ENCODE measurements at places on chromosomes 16 and 17.
A peak's percentile ranks its signal among the peaks of the same experiment; 100 is the strongest.

DNA sequence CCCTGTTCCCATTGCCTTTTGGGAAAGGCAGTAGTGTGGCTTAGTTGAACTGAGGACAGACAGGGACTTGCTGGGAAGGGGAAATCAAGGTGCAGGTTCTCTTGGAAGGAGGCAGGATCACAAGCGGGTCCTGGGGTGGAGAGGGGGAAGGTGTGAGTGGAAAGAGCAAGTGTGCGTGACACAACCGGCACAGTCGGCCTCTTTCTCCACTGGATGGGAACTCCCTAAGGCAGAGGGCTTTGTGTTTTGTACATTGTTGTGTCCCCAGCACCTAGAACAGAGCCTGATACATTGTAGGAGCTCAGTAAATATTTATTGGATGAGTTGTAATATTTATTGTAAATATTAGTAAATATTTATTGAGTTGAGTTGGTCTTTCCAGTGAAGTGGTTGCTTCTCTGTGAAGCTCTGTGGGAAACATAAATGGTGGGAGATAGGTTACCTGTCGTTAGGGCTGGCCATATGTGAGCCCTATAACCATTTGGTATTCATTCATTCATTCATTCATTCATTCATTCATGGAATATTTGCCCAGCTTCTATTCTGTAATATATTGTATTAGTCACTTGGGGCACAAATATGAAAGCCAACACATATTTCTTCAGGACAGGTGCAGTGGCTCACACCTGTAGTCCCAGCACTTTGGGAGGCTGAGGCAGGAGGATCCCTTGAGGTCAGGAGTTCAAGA, 34.0 kb downstream of the SMARCE1 start:
- DNase-seq: no peak

DNA sequence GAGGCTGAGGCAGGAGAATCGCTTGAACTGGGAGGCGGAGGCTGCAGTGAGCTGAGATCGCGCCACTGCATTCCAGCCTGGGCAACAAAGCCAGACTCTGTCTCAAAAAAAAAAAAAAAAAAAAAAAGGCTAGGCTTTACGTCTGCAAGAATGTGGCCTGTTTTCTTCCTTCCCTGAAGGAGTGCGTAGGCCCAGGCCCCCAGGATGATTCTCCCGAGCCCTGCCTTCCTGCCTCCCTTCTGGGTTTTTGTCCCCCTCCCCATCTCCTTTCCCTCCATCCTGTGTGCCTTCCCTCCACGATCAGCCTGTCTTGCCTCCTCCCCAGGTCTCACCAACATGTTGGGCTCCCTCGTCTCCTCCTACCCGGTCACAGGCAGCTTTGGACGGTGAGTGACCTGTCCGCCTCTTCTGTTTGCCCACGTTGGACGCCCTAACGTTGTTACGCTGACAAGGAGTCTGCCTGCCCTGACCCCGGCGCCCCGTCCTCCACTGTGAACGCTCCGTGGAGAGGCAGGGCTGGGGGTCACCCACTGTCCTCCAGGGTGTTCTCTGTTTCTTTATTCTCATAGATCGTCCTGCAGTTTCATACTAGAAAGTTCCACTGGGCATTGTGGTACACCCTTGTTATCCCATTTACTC, 15.7 kb upstream of the RNF213 start:
- DNase-seq: no peak

GRCh38 chr17:78910497-78911284, 7.7 kb upstream of the CEP295NL start:
- DNase-seq: no peak

- no peak for DNase-seq
These were observed 32.2 kb downstream of the SDK2 start for GRCh38 chr17:73612031-73612472.

DNA sequence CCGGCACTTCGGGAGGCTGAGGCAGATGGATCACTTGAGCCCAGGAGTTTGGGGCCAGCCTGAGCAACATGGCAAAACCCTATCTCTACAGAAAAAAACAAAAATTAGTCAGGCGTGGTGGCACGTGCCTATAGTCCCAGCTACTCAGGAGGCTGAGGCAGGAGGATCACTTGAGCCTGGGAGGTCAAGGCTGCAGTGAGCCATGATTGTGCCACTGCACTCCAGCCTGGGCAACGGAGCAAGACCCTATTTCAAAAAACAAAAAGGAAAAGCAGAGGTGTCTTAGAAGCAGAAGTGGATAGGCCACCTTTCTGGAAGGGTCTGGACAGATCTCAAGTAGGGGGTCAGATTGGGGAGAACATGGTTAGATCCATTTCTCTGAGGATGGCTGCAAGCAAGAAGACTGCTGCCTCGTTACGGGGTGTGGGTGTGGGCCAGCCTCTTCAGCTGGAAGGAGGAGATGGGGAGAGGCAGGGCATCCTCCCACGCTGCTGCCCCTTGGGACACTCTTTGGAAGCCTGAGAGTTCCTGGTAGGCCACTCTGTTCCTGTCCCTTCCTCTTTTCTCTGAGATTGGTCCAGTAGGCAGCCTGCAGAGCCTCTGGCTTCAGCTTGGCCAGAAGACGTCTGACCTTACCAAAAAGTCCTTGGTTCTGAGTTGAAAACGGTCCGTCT, 208.0 kb downstream of the MSI2 start:
- no peak for DNase-seq

DNA sequence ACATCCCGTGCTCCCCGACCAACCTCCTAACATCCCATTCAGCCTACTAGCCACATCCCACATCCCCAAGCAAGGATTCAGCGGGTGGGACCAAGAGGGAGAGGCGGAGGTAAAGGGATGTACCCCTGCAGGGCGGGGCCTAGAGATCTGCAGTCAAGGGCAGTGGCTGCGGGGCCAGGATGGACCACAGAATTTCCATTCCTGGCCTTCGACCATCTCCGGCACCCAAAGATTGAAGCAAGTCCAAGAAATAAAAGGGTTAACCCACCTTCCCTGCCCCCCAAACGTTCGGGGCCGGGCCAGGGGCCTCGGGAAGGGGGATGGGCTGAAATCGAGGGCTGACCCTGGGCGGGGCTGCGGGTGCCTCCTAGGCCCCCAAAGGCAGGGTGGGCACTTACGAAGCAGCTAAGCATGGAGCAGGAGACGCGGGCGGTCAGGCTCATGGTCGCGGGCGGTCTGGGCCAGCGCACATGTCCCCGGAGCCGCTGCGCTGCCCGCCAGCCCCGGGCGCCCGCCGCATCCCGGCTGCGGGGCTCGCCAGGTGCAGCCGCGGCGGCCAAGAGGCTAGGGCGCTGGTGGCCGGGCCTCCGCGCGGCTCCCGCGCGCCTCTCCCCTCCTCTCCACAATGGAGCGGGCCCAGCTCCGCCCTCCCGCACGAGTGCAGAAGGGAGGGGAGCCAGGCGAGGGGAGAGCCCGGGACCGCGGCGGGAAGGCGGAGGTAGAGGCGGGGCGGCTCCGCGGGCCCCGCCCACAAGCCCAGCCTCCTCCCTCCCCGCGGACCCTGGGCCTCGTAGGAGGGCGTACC, at the start of gene MTMR4:
TSS of gene MTMR4 (minus strand) at position 674 of the 805 bp plus-strand sequence. CDS start at position 443, 231 bp downstream.
- DNase-seq: peak; percentile 32

GRCh38 chr17:74241431-74241830, 28.1 kb downstream of the TTYH2 start:
- no peak for DNase-seq

DNA sequence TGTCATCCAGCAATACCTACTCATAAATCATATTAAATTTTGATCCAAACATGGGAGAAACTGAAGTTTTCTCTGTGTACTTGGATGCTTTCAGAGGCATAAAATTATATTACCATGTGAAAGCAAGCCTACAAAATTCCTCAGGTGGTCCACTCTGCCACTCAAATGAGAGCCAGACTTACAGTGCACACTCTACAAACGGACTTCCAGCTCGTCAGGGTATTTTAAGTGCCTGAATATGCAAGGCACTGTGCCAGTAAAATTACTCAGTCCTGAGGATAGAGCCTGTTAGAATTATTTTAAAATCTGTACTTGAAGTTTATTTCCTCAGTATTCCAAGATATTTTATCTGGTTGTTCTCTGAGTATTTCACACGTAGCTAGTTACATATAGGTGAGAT, 54.5 kb downstream of the TENT4B start:
- no peak for DNase-seq

- no peak for DNase-seq
These were observed 108.5 kb upstream of the CCL2 start for GRCh38 chr17:34146440-34147043.

GRCh38 chr17:77151186-77151585, 10.4 kb downstream of the SEC14L1 start:
- no peak for DNase-seq

DNA sequence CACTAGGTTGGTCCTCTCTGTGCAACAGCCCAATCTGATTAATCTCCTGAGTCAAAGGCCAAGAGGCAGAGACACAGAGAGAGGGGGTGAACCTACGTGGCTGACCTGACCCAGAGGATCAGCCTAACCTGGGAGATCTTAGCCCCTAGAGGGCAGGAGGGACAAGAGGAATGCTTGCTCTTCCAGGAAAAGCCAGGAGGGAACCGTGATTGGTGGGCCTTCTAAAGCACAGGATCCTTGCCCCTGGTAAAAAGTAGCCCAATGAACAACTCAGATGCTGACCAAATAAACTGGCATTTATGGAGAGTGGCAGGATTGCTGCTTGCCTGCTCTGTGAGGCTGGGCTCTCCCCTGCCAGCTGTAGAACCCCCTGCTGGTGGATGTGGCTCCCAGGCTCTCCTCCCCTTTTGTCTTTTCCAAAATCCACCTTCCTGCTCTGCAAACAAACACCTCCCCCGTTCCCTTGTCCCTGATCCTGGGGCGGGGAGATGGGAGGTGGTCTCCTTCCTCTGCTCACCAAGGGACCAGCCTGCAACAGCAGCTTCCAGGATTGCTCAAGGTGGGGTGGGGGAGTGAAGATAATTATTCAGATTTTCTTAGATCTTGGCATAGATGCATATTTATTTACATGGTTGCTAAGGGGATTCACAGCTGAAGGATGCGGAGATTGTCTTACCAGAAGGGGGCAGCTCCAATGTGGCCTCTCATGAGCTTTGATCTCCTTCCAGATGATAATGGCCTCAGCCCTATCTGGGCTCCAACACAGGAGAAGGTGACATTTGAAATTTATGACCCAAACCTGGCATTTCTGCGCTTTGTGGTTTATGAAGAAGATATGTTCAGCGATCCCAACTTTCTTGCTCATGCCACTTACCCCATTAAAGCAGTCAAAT, 71.9 kb downstream of the SDR42E1 start:
- DNase-seq: no peak

GRCh38 chr17:2405247-2405926, 4.5 kb upstream of the MNT start:
- no peak for DNase-seq

- DNase-seq: no peak
These were observed at the start of gene ZNF747 for GRCh38 chr16:30534368-30535105. TSS of gene ZNF747 (minus strand) at chr16:30534858. CDS start at chr16:30534679, 179 bp downstream.

DNA sequence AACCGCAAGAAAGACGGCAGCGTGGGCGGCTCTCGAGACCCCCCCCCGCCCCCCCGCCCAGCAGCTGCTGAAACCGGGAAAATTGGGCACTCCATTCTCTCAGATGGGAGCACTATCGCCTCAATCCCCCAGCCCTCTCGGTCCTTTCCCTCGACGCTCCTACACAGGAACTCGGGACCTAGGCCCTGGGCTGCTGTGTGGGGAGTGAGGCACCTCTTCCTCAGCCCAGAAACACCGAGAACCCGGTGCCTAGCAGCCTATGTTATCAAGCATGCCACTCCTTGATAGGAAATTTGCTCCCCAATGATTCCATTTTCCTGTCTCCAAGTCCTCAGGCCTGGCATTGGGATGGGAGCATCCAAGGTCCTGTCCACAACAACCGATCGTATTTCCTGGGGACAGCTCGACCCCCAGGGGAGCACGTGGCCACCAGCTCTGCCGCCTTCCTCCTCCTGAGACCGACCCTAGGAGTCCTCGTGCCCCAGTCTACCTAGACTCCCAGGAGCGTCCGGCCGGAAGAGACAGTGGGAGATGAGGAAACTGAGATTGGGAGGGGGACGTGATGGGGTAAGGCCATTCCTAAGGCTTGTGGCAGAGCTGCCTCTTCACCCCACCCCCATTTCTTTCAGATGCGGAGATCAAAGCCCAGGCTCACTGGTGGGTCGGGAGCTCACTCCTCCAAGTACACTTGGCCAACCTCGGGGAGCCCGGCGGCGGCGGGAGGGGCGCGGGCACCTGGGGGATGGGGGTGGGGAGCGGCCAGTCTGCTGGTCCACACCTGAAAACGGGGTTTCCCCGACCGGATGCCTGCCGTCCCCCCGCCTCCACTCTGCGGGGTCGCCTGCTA, 17.5 kb upstream of the CBX8 start:
- DNase-seq: no peak

All from NCI-H2081 treated with DMSO at 0.1 percent for 48 hours (cell line).